Kidney (tissue), 22 donors: ENCODE measurements at places on chromosomes 6 and 20. TPM values are rescaled to one million over a fixed set of nuclear protein-coding genes. Genes with fewer than 3 reads are reported as not detected.

GRCh38 chr20:9498322-9498721 lies 16.1 kb upstream of the LAMP5 start:
- no peak for DNase-seq

DNA sequence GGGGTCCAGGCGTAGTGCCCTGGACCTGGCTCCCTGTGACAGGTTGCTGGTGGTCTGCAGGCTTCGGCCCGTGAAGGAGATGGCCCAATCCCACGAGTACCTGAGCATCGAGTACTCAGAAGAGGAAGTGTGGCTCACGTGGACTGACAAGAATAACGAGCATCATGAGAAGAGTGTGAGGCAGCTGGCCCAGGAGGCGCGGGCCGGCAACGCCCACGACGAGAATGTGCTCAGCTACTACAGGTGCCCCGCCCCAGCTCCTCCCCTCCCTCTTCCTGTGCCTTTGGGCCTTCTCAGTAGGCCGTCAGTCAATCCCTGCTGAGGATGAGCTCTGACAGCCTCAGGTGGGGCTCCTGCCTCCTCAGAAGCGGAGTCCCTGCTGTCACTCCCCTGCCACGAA lies 42.6 kb downstream of the UQCC2 start:
- DNase-seq, result no peak

GRCh38 chr20:11248011-11248409 lies 574.2 kb upstream of the JAG1 start:
- no peak for DNase-seq

GRCh38 chr6:156587071-156587470 lies 190.1 kb upstream of the ARID1B start:
- no peak for DNase-seq

- peak; percentile 4 for DNase-seq
Observed at GRCh38 chr20:63127700-63128364, 88.1 kb downstream of the YTHDF1 start.

DNA sequence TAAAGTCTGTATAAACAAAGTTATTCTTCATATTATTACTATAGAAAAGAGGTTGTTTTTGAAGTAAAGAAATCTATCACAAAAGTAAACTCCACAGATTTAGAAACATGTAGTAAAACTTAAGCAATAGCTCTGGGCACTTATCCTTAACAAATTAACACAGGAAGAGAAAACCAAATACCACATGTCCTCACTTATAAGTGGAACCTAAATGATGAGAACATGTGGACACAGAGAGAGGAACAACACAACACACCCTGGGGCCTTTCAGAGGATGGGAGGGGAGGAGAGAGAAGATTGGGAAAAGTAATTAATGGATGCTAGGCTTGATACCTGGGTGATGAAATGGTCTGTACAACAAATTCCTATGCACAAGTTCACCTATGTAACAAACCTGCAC lies 57.2 kb downstream of the C6orf58 start:
- DNase-seq, result no peak

DNA sequence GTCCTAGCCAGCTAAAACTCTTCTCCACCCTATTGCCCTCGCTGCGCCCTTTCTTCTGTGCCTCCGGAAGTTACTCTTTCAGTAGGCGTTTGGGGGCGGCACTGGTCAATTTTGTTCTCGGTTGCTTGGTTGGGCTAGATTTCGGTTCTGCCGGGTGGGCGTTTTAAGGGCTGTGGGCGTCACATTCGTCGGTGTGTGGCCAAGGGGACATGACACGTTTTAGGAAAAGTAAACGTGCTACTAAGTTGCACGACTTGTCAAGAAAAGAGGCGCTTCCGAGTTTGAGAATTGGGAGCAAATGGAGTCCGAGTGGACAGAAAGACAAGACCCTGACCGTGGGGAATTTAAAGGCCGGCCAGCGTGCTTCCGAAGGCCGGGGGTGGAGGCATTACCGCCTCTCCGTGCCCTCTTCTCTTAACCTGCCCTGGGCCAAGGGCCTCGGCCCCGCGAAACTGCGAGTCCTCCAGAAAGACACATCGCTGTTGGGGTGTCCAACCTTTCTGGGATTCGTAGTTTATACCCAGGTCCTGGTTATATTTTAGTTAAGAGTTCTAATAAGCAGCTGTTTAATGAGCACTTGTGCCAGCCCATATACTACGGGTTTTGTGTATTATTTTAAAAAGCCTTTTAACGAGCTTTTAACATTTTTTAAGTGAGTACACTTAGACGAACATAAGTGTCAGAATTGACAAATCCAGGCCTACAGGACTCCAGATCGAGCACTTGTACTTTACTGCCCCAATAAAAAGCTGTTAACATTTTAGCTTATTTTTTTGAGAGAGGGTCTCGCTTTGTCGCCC lies 664 bp upstream of the BAG6 start:
- DNase-seq, result peak; percentile 94

DNA sequence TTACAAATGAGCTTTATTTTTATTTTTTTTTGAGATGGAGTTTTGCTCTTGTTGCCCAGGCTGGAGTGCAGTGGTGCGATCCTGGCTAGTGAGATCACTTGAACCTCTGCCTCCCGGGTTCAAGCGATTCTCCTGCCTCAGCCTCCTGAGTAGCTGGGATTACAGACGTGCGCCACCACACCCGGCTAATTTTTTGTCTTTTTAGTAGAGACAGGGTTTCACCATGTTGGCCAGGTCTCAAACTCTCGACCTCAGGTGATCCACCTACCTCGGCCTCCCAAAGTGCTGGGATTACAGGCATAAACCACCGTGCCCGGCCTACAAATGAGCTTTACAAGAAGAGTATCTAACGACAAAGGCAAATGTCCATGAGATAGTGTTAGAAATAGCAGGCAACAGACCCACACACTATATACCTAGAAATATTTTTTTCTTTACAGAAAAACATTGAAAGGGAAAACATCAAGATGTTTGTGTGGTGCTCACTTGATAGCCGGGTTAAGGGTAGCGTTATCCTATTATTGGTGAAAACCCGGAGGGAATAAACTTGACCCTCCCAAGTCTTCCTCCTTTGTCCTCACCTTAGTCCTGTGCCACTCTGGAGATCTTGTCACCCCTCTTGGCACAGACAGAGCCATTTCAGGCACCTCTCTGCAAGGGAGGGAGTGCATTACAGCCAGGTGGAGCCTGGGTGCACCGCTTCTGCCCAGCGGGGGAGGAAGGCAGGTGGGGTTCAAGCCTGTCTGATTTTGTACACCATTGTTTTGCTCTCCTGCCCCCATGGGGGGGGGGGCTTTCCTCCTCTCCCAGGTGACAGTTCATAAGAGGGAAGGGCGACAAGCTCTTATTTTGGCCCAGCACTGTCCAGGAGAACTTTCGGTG lies 21.0 kb upstream of the AVP start:
- DNase-seq, result peak; percentile 42

The SOBP gene
- 9.5 TPM for total RNA-seq

The SOX18 gene
- 56.7 TPM for total RNA-seq

The TFAP2D gene
- not detected for total RNA-seq

The BTN1A1 gene
- 0.09 TPM for total RNA-seq

The CDSN gene
- 0.13 TPM for total RNA-seq

The TUBB2B gene
- total RNA-seq, result 34.2 TPM

The TBXT gene
- total RNA-seq, result not detected

The FNDC1 gene
- 1.3 TPM for total RNA-seq
